ENCODE measurements at places on chromosomes 7 and 10.

- DNase-seq: no peak
Measured at GRCh38 chr10:47031901-47032465, 120.8 kb downstream of the PTPN20 start.

DNA sequence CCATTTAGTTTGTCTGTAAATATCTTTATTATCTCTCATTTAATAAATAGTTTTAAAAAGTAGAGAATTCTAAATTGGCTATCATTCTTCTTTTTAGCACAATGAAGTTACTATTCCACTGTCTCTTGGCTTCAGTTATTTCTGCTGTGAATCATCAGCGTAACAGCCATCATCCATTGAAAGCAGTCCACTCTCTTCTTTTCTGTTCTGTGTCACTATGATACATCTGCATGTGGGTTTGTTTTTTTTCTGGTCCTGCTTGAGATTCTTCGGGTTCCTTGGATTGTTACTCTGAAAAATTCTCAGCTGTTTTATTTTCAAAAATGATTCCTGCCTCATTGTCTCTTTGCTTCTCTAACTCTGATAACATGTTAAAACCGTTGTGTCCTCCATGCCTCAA is 52.5 kb downstream of the CSGALNACT2 start:
- no peak for DNase-seq

- DNase-seq: no peak
Measured at GRCh38 chr10:33465747-33466146, 131.3 kb upstream of the NRP1 start.

DNA sequence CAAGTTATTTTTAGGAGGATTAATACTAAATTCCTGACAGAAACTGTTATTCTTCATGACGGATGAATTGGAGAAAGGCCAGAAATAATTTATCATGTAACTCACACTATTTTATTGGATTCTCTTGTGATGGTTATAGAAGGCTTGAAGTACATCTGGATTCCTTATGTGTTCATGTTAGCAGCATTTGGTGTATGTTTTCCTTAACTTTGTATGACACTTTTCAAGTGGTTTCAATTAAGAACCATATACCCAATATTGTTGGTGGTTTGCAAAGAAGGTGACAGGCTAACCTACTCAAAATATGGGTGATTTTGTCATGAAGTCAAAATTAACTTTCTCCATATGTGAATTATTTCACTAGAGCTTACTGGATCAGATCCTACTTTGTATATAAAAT is 532.2 kb upstream of the CNTNAP2 start:
- DNase-seq: no peak

DNA sequence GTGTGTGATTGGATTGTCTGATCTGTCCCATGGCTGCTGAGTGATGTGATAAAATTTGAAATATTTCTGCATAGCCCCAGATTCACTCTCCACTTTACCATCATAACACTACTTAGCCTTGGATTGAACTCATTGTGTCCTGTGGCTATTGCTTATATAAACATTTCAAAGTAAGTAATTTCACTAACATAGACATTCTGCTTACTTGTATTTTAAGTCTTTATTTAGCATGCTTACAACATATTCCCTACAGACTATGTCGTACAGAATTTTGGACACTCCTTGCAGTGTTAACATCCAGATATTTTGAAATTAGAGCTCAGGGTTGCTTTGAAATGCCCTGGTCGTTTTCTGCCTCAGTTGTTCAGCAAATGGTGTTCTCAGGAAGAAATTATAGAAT is 117.6 kb downstream of the LRRC4 start:
- no peak for DNase-seq

DNA sequence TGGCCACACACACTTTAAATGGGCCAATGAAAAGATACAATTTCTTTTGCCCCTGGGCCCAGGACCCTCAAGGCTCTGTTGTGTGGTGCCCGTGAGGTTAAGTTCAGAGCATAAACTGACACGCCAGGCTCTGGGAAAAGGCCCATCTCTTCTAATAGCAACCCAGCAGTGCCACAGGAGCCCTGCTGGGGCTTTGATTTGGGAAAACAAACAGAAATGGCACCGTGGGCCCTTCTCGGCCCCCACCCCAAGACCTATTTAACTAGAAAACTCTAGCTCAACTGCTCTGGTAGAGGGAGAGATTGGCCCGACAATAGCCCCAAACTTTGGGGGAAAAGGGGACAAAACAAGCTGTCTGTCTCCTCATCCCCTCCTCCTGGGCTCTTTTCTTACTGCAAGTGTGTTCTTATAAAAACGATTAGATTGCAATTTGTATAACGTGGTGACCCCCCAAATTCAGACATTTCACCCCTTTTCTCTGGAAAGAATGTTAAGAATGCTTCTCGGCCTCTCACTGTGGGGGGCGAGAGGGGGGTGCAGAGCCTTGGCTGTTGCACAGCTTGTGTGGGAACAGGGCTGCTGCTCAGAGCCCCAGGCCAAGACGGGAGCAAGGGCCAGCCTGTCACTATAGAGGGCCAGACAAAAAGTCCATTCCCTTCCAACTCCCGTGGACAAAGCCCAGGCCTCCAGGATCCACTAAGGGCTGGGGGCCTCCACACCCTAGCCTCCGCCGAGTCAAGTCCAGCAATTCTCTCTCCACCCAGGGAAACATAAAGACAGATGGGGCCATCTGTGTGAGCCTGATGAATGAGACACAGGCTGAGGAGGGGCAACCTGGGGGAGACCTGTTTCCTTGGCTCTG is 26.8 kb downstream of the DPCD start:
- DNase-seq: no peak

DNA sequence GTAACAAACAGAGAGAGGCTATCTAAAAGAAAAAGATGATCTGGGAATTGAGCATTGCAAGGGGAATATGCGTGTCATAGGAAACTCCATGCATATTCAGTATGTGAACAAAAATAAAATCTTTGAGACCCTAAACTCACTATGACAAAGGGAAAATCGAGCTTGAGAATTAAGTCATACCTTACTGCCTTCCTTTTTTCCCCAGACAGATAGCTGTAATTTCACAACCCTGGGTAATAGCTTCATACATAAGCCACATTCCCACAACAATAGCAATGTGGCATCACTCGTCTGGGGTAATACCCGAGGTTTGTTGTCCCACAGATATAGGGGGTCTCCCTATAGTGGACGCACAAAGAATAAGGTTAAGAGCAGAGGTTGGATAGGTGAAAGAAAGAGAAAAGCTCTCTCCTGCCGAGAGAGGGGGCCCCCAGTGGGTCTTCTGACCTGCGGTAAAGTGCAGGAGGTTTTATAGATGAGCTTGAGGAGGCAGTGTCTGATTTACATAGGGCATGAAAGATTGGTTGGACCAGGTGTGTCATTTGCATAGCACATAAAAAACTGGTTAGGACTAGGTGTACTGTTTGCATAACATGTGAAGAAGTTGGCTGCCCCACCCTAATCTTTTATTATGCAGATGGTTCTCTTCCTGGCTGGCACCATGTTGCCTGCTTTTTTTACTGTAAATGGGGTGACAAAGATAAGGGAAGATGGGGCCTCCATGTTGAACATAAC is 11.6 kb downstream of the CYP3A43 start:
- no peak for DNase-seq
